ENCODE measurements at places on chromosomes 5 and 9. TPM values are rescaled to one million over a fixed set of nuclear protein-coding genes. Genes with fewer than 3 reads are reported as not detected.

RMRP gene
- 17,503 TPM for total RNA-seq

NTRK2 gene
- not detected for total RNA-seq

DNA sequence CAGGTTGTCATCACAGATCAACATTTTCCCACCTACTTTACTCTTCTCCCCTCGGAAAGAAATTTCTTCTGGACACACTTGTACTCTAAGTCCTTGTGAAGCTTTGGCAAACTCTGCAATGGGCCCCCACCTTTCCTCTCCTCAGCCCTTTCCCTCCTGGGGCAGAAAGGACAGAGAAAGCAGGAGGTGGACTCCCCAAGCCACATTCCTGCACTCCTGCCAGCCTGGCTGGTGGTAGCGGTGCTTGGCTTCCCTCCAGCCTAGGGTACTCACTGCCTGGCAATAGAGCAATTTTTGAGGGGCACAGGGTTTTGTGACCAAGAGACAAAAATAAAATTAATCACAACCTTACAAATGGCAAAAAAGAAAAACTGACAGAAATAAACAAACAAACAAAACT is 451.4 kb downstream of the ZSWIM6 start:
- no peak for DNase-seq

GRCh38 chr5:37756248-37756647 is 83.6 kb downstream of the GDNF start:
- DNase-seq = no peak

- no peak for DNase-seq
Observed at GRCh38 chr5:114319236-114319635, 42.6 kb upstream of the KCNN2 start.

GRCh38 chr5:29720954-29721353 is 1472.5 kb upstream of the CDH6 start:
- no peak for DNase-seq

- no peak for DNase-seq
Observed at GRCh38 chr5:1497795-1498622, 25.8 kb downstream of the LPCAT1 start.
